ENCODE measurements at places on chromosomes 3 and 15.

GRCh38 chr15:88645171-88646087 lies 6.6 kb downstream of the ISG20 start:
- no peak for DNase-seq

GRCh38 chr15:56471440-56472069 lies 6.6 kb upstream of the MNS1 start:
- DNase-seq = no peak

DNA sequence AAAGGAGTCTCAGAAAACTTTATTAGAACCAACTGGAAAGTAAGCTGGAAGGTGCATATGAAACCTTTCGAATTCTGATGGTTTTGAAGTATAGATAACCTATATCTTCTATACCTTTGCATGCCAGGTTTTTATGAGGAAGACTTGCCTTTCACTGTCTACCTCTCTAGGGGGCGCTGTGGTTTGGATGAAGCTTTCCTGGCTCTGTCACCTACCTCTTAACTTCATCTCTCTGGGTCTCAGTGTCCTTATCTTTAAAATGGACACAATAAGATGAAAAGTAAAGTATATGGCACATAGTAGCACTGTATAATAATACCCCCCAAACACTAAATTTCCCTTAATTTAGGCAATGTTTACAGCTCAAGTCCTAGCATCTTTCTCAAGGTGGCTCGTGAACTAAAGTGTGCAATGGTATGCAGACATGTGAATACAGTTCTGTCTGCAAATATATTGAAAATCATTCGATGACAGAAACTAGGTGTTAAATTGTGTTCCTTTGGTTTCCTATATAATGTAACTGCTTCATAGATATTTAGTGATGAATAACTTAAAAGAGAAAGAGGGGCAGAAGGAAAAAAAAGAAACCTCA lies 314.3 kb downstream of the CHST2 start:
- no peak for DNase-seq

- DNase-seq = no peak
Observed at GRCh38 chr3:59408047-59408624, 358.3 kb upstream of the CFAP20DC start.

GRCh38 chr15:70096215-70097062 lies 1.3 kb downstream of the TLE3 start:
- DNase-seq = no peak

DNA sequence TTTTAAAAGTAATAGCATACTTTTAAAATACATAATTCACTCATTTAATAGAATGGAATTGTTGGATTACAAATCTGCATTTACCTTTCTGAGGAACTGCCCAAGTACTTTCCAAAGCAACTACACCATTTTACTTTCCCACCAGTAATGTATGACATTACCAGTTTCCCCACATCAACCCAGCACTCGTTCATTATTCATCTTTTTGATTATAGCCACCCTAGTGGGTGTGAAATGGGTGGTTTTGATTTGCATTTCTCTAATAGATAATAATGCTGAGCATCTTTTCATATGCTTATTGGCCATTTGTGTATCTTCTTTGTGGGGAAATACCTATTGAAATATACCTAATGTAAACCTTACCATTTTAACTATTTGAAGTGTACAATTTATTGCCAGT lies 18.0 kb upstream of the EBLN2 start:
- no peak for DNase-seq

DNA sequence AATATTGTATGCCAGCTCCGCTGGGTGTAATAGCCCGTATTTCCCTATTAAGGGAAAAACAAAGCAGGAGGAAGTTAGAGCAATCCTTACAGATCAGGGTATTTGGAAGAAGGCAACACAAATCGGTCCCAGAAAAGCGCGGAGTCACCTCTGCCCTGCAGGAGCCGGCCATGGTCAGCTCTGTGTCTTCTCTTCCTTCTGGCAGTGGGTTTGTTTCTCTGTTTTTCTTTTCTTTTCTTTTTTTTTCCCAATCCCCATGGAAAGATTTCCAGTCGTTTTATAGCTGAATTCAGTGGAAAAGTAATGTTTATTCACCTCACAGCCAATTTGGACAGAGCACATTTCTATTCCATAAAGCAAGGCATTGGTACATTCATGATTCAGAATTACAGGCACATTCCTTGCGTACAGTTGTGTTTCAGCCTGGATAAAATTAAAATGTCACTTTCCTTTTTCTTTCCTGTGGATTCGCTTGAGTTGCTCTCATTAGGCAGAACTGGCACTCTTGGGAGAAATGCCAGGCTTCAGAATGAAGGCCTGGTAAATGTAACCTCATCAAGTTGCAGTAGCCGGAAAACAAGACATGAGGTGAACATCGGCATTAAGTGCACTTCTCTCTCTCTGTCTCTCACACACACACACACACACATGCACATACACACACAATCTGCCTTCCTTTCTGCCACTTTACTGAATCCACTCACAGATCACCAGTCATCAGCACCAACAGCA lies 204.5 kb upstream of the UBE2E1 start:
- no peak for DNase-seq

DNA sequence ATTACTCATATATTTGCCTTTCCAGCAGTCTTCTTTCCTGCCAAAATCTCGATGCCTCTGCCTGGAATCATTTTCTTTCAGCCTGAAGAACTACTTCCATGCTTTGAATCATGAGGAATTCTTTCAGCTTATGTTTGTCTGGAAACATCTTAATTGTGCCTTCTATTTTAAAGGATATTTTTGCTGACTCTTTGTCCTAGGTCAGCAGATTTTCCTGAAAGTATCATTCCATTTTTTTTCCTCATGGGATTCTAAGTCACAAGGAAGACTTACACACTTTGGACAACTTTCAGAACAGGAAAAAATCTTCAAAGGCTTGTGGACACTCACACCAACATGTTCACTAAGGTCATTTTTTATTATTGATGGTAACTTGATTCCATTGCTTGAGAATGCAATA lies 10.1 kb downstream of the PRR23E start:
- DNase-seq = no peak

GRCh38 chr15:80758130-80758745 lies 20.9 kb upstream of the CEMIP start:
- no peak for DNase-seq

GRCh38 chr3:45034612-45035252 lies 8.6 kb downstream of the CLEC3B start:
- no peak for DNase-seq

DNA sequence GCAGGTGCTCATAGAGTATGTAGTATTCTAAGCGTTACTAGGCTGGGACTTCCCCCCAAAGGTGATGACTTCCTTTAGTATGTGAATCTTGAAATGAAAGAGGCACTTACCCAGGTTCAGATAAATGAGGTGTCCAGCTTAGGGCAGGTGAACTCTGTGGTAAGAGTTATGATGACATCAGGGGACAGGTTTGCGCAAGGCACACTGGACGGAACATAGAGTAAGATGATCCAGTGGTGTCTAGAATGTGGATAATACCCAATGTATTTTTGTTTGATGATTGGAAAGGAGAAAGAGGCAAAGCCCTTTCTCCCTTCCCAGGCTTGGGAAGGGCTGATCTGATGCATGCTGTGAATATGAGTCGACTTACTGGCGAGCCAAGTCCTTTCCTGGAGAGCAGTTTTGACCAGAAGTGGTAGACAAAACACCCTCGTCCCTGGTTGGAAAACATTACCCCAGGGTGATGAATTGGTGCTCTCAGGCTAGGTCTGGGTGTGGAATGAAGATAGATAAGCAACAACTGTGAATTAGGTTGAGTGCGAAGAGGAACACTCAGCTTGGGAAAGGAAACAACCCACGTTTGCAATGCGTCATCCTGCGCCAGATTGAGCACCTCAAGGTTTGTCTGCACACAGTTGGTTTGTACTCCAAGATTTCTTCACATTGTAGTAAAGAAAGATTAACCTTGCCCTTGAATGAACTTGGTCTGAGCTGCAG lies 124.2 kb downstream of the GHSR start:
- DNase-seq = no peak

- no peak for DNase-seq
Observed at GRCh38 chr15:67753891-67754290, 71.4 kb upstream of the SKOR1 start.

GRCh38 chr3:179933080-179933479 lies 103.7 kb downstream of the PEX5L start:
- peak; percentile 77 for DNase-seq

DNA sequence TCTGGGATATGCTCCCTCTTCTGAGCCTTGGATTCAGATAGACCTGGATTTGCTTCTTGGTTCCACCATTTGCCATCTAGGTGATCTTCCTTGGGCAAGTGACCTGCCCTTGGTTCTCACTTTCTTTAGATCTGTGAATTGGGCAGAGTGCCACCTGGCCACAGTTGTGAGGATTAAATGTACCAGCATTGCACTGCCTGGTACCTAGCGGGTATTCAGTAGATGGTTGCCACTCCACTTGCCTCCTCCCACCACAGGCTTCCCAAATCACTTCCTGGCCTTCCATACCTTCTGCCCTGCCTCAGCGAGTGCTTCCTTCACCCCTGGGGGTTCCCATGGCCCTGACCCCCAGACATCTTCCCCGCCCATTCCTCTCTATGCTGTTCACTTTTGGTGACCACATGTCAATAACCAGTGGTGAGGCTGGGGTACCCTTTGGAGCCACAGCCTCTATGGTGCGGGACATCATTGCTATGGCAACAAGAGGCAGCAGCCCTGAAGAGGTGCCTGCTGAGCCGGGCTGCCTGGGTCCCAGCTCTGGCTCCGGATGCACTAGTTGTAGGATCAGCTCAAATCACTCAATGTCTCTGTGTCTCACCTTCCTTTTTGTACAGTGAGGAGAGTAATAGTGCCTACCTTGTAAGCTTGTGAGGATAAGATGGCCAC lies 40.5 kb downstream of the CMTM7 start:
- no peak for DNase-seq

DNA sequence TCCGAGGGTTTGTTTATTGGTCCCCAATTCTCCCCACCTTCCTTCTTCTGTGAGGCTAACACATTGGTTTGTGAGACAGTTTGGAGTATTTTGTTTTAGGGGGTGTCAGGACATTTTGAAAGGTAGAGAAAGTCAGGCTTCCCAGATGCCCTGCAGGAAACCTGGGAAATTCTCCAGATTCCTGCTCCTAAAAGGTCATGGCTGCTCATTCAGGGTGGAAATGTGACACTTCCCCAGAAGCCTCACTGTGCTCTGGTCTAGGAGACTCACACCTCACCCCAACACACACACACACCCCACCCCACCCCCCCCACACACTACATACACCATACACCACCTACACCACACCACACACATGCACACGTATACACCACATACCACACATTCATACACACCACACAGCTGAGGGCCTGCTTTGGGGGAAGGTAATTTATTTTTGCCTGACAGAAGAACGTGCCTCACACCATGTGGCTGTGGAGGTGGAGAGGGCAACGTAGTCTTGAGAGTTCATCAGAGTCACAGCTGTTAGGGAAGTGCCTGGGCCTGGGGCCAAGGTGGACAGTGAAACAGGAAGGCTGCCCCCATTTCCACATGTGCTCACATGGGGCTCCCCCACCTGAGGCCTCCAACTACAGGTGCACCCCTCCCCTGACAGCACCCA lies 40.4 kb upstream of the LIMD1 start:
- DNase-seq = no peak

- no peak for DNase-seq
Observed at GRCh38 chr3:15330031-15330596, 2.3 kb downstream of the SH3BP5 start.

DNA sequence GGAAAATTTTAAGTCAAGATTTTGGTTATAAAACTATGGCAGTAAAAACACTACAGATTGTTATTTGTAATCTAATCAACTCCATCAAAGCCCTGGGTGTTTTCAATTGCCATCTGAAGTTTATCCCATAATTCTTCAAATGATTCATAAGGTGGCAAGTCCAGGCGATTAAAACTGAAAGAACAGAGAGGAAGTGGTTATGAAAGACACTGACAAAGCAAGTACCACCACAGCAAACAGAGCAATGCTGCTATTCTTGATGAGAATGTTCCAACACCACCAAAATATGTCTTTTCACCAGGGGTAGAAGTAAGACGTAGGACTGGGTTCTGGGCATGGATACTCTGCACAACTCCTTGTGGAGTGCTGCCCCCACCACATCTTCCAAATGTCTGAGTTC lies 86.9 kb upstream of the PRTG start:
- no peak for DNase-seq

GRCh38 chr15:69795601-69796000 lies 302.1 kb downstream of the TLE3 start:
- DNase-seq = no peak

DNA sequence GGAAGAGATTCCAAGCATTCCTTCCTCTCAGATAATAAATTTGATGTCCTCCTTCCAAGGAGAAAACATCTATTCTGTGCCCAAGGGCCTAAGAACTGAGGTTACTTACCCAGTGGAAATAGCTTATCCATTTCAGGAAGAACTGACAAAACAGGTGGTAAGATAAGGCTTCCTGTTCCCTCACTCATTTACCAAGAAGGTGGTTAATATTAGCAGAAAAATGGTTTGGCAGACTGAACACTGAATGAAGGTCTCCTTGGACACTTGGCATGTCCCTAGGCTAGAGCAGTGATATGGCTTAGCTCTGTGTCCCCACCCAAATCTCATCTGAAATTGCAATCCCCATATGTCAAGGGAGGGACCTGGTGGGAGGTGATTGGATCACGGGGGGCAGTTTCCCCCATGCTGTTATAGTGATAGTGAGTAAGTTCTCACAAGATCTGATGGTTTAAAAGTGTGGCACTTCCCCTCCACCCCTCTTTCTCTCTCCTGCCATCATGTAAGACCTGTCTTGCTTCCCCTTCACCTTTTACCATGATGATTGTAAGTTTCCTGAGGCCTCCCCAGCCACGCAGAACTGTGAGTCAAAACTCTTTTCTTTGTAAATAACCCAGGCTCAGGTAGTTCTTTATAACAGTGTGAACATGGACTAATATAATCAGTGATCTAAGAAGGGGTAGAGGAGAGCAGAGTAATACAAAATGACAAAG lies 127.4 kb downstream of the ST8SIA2 start:
- no peak for DNase-seq

GRCh38 chr3:109339197-109339596 lies 1.9 kb upstream of the DPPA4 start:
- DNase-seq = no peak

DNA sequence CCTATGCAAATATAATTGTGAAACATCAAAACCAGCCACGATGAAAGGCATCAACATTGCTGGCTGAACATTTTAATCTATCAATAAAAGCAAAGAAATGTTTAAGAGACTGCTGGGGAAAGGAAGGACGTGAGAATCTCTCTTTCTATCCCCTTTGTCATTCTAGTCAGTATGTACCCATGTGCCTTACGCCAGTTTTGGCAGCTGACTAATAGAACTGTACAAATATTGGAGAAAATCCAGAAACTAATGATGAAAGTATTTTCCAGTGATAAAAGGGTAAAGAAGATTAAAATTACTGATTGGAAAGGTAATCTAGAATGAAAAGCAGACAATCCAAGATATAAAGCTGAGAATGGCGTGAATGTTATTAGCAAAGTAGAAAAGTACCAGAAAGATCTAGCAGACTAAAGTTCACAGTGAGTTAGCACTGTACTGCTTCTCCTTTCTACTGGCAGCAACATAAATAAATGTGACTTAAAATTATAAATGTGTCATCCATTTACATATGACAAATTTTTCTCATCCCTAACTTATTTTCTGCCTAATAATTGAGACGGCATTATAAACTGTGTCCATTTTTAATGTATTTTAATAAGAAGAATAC lies 401.9 kb upstream of the CNTN4 start:
- DNase-seq = no peak

GRCh38 chr3:66382142-66382541 lies 118.7 kb downstream of the LRIG1 start:
- DNase-seq = no peak

- no peak for DNase-seq
Observed at GRCh38 chr3:48564022-48564421, 441 bp upstream of the UCN2 start.

- no peak for DNase-seq
Observed at GRCh38 chr3:5011555-5012256, 32.5 kb downstream of the BHLHE40 start.

GRCh38 chr3:195460091-195460713 lies 17.4 kb upstream of the ACAP2 start:
- no peak for DNase-seq

All from NCI-H1417 treated with DMSO at 0.1 percent for 48 hours (cell line).